ENCODE measurements at places on chromosomes 4 and X.
A peak's percentile ranks its signal among the peaks of the same experiment; 100 is the strongest.

DNA sequence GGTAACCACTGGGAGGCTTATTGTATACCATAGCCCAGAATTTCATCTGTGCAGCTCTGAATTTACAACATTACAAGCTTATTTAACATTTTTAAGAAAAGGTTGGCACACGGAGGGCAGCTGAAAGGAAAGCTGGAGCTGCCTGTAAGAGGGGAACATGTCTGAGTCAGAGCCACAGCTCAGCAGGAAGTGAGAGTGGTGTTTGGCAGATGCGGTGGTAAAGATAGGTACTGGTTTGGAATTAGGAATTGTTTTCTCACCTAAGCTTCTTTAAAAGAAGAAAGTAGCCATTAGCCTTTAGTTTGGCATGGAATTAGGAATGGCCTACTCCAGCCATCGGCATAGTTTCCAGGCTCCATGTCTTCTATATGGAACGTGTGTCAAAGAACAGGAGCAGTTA is 172.5 kb upstream of the ANXA3 start:
- DNase-seq, result no peak

GRCh38 chrX:13180807-13181206 is 136.4 kb upstream of the FAM9C start:
- DNase-seq, result peak; percentile 73

GRCh38 chr4:169840554-169840953 is 82.8 kb upstream of the HPF1 start:
- no peak for DNase-seq

GRCh38 chrX:17824980-17825379 is 36.1 kb downstream of the RAI2 start:
- no peak for DNase-seq

DNA sequence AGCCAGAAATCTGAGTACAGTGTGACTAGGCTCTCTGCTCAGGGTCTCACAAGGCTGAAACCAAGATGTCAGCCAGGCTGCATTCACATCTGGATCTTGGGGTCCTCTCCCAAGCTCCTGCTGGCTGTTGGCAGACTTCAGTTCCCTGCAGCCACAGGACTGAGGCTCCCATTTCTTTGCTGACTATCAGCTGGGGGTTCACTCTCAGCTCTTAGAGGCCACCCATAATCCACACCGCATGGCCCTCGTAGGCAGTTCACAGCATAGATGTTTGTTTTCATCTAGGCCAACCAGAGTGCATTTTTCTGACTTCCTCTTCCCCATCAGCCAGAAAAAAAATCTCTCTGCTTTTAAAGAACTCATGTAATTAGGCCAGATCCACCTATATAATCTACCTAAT is 8.2 kb upstream of the WDR44 start:
- no peak for DNase-seq

GRCh38 chrX:134909261-134909660 is 81.5 kb upstream of the SMIM10 start:
- no peak for DNase-seq

DNA sequence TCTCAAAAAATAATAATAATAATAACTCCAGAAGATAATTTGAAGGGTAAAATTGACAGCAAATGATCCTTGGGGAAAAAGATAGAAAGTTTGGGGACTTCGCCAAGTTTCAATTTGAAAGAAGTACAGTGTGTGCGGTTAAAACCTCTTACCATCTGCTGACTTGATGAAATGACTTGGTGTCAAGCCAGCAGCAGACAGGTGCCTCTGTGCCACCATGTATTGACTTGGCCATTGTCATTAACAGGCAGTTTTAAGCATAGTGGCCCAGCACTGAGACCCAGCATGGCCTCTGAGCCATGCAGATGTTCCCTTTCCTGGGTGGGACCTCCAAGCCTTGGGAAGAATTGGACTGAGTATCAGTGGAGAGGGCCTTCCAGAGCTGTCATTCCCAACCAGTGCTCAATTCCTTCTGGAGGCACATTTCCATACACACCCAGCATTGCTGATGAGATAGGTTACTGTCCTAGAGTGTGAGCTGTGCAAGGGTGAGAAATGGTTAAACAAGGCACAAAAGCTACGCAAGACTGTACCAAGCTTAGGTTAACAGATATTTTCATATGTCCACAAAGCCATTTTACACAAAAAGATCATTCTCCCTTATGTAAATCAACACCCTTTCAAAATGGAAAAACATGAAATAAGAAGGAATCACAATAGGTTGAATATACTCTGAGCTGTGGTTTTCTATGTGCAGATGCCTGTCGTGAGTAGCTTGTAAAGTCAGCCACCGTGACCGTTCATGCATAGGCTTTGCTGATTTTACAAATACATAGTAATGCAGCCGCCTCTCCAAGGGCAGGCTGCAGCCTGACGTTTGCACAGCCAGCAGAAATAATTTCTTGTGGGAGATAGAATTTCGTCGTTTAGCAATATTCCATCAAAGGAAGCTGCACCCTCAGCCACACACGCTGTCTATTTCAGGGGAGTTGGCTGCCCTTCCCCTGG is 59.4 kb upstream of the FBXW7 start:
- DNase-seq, result no peak

DNA sequence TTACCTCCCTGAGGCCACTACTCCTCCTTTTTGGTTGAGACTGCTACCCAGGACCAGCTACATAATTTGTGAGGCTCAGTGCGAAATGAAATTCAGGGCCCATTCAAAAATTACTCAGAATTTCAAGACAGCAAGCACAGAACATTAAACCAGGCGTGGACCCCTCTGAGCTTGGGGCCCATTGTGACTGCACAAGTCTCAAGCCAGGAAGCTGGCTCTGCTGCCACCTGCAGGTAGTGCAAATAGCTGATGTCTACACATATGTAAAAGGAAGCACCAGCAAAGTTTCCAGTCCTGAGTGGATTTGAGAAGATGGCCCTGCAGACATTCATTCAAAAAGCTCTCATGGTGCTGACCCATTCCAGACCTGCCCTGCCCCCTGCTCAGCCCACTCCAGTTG is 213.4 kb upstream of the LNX1 start:
- peak; percentile 40 for DNase-seq

DNA sequence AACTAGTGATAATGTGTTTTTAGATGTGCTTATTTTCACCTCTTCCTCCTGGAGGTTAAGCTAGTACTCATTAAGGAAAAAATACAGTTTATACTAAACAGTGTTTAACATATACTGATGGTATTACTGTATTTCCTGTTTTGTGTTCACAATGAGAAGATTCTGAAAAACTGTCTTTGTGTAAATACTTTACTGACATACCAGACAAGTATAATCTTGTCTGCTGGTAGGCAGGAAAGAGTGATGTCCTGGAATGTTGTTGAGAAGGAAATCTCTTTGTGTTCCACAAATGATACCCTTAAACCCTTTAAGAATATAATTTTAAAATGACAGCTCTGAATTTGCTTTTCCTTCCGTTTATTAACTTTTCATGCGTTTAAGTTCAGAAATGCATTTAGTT is 205.5 kb upstream of the NUDT6 start:
- DNase-seq, result peak; percentile 34

- no peak for DNase-seq
These were observed 62.0 kb downstream of the PHKA1 start for GRCh38 chrX:72652082-72652481.

- DNase-seq, result no peak
These were observed 27.7 kb upstream of the MOB1B start for GRCh38 chr4:70874268-70875156.

DNA sequence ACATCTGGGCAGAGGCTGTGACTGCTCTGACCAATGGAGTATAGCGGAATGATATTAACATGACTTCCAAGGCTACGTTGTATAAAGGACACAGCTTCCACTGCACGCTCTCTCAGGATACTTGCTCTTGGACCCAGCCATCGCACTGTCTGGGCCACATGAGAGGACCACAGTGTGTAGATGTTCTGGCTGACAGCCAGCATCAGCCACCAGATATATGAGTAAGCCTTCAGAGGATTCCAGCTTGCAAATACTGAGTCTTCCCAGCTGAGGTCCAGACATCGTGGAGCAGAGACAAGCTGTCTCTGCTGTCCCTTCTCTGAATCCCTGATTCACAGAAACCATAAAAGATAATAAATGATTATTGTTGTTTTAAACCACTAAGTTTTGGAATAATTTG is 146.8 kb upstream of the USP9X start:
- peak; percentile 75 for DNase-seq

GRCh38 chrX:7147413-7147977 is at the start of gene STS:
Gene STS, plus strand, starts transcription at chrX:7147712. Its CDS starts 105,488 bp downstream, at chrX:7253200.
- DNase-seq, result no peak

GRCh38 chr4:85126991-85127591 is 160.6 kb upstream of the WDFY3 start:
- DNase-seq, result no peak

DNA sequence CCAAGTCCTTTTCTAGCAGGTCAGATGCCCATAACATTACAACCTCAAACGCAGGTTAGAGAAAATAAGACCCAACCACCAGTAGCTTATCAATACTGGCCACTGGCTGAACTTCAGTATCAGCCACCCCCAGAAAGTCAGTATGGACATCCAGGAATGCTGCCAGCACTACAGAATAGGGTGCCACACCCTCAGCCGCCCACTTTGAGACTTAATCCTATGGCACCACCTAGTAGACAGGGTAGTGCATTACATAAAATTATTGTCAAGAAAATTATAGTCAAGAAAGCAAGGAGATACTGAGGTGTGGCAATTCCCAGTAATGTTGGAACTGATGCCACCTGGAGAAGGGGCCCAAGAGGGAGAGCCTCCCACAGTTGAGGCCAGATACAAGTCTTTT is 19.9 kb upstream of the TRIM61 start:
- peak; percentile 13 for DNase-seq

- peak; percentile 12 for DNase-seq
These were observed 40.7 kb upstream of the MBTPS2 start for GRCh38 chrX:21798677-21799219.

GRCh38 chr4:104494822-104495559 is at the start of gene CXXC4:
Gene CXXC4, minus strand, starts transcription at chr4:104494894. Its CDS starts 3,092 bp downstream, at chr4:104491802.
- DNase-seq, result peak; percentile 22
